ENCODE measurements at places on chromosomes 6 and 20. TPM values are rescaled to one million over a fixed set of nuclear protein-coding genes. Genes with fewer than 3 reads are reported as not detected.

DNA sequence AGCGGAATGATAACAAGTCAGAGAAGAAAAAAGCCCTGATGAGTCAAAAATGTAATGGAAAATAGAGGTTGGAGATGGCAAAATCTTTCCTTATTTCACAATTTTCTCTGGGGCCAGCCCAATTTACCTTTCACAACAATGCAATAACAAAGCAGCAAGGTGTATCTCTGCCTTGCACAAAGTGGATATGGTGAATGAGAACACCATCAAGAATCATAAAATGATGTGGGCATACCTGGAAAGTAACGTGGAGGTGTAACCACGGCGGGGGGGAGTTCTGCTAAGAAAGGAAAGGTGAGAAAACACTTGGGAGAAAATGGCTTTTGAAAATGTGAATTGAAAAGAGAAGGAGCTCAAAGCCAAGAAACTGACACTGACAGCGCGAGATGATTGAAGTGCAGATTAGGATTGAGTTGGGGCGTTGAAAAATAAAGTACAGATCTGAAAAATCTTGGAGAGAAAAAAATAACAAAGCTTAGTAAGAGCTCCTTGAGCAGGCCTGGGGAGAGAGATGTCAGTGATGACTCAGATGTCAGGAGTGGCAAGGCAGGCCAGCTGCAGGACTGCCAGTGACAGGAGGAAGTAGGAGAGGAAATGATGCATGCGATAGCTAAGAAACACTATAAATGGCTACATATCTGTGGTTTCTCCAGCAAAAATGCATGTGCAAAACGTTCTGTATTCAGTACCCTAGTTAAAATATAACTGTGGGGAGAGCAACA is 26.2 kb downstream of the ARHGAP18 start:
- peak; percentile 11 for DNase-seq

DNA sequence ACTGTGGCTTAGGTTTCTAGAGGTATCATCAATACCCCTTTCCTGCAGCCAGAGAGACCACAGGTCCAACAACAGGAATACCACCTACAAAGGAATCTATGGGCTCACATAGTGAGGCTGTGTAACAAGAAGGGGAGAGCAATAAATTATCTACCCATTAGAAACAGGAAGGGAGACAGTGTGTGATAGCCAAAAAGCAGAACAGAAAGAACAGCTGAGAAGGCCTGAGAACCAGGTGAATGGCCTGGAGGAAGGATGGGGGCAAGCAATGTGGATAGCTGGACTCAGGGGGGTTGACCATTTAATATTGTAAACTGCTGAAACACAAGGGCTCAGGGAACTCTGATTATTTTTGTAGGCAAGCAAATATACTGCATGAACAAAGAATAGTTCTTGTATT is 628.2 kb downstream of the COL12A1 start:
- DNase-seq: no peak

GRCh38 chr6:34554291-34555006 is 1.7 kb downstream of the SPDEF start:
- DNase-seq: no peak

DNA sequence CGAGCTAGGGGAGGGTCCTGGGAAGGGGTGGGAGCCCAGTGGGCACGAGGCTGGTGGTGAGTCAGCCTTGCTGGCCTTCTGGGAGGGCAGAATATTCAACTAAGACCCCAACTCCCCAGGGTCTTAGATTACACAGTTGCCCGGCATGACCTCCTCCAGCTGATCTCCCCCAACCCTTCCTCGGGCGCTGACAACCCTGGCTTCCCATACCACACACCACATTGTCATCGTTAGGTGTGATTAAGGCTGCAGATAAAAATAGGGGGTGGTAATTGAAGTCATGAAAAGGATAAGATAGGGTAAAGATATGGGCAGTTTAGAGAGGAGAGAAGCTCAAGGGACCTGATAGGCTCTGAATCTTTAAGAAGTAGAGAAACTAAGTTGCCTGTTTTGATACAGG is 10.5 kb downstream of the CDC40 start:
- DNase-seq: no peak

GRCh38 chr6:139402876-139403386 is 28.5 kb upstream of the CITED2 start:
- DNase-seq: no peak

- peak; percentile 77 for DNase-seq
Observed at GRCh38 chr6:136524936-136525413, 25.2 kb downstream of the MAP7 start.

DNA sequence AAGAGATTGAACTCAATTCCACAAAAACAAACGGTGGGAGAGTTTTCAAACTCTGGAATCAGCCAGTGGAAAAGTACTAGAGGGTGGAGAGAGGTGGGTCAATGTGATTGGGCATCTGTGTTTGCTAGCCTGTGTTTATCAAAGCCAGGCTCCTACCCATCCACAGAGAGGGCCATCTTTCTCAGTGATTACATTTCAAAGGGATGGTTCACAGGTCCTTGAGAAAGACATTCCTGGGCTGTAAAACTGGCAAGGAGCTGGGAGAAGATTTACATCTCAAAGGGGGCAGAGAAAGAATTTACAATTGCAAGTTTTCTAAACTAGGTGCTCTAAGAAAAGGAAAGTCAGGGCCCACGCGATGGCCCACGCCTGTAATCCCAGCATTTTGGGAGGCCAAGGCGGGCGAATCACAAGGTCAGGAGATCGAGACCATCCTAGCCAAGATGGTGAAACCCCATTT is 146.8 kb upstream of the UST start:
- DNase-seq: no peak

- DNase-seq: no peak
Observed at GRCh38 chr6:119158057-119158848, 79.8 kb upstream of the FAM184A start.

DNA sequence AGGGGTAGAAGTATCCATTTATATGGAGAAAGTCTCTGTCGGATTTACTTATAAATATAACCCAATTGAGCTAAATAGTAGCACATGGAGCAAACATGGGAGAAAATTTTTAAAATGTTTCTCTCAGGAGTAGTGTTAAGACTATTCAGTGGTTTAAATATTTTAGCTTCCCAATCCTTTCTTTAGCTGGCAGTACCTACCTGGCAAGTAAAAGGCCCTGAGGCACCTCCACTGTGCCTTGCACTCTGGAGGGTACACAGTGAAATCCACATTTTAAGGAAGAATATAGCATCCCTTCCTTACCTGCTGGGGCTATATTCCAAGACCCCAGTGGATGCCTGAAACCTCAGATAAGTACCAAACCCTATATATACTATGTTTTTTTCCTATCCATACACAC is 124.2 kb downstream of the KLHL32 start:
- no peak for DNase-seq

GRCh38 chr6:24492475-24492874 is 2.3 kb upstream of the ALDH5A1 start:
- peak; percentile 17 for DNase-seq

- no peak for DNase-seq
Observed at GRCh38 chr6:21847711-21848480, 254.3 kb downstream of the SOX4 start.

DNA sequence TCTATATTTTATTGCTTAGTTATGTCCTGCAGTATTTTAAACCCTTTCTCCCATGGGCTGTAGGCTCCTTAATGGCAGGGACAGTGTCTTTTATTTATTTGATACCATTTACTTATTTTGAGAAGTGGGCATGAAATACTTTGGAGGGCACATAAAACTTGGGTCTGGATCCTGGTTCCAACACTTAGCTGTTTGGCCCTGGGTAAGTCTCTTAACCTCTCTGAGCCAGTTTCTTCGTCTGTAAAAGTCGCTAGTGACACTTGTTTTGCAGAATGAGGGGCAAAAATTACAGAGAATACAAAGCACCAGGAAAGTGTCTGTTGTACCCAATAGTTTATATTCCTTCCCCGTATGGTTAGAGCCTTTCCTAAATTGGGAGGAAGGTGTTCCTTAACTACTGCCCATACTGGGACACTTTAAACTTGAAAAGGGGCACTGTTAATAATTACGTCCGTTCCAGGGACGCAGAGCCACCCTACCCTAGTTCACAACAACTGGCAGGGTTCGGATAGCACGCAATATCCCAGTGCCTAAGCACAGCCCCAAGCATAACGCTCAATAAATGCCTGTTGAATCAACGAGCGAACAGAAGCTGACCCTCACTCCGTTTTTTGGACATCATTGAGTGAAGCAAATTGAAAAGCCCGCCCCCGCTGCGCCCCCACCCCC is 6.0 kb upstream of the ARMC12 start:
- DNase-seq: peak; percentile 47

DNA sequence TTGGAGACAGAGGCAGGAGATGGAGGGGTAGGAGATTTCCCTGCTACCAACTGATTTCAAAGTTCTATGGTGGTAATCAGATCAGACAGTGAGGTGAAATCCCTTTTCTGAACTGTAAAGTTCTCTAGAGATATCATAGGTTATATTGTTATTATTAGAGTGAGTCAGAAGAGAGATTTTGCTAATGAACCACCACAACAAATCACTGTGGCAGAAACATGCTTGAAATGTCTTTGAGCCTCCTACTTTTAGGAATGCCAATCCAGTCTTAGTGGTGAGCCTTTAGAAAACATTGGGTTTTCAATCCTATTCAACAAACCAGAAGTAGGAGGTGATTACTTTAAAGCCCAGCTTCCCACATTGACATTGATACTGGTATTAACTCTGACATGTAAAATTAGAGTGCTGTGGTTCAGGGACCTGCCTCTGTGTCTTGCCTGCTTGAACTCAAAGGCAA is 136.7 kb upstream of the CNR1 start:
- DNase-seq: no peak

GRCh38 chr6:56890066-56890465 is 64.8 kb upstream of the BEND6 start:
- DNase-seq: no peak

GRCh38 chr6:119325559-119326265 is 23.8 kb downstream of the MAN1A1 start:
- DNase-seq: no peak

- DNase-seq: no peak
Observed at GRCh38 chr20:25239387-25240370, 8.2 kb upstream of the PYGB start.

DNA sequence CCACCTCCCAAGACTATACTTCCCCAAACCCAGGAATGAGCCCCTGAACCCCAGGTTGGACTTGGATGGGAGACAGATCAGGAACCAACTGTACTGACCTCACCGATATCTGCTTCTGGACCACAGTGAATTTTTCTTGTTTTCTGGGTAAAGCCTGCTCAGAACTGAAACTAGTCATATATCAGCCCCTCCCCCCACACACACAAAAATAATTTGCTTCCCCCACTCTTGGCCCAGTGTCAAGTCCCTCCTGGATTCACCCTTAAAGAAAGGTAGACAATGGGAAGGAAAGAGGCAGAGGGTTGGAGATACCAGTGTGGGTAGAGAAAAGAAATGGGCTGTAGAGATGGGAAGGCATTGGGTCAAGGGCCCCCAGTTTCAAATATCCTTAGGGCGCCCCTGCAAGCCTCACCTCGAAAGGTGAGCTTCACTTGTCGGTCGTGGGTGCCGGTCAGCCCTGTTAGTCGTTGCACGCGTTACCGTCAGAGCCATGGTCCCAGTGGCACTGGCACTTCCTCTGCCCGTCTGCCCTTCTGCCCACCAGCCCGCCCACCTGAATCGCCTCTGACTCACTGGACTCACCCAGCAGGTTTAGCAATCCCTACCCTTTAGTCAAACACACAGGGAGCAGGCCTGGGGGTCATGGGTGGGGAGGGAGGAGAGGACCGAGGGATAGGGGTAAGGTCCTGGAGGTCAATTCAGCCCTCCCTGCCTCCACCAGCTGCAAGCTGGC is 8.5 kb upstream of the SPAG4 start:
- DNase-seq: no peak

GRCh38 chr6:162055365-162055764 is 672.2 kb downstream of the PRKN start:
- DNase-seq: no peak

- no peak for DNase-seq
Observed at GRCh38 chr6:68427630-68428029, 207.5 kb upstream of the ADGRB3 start.

DNA sequence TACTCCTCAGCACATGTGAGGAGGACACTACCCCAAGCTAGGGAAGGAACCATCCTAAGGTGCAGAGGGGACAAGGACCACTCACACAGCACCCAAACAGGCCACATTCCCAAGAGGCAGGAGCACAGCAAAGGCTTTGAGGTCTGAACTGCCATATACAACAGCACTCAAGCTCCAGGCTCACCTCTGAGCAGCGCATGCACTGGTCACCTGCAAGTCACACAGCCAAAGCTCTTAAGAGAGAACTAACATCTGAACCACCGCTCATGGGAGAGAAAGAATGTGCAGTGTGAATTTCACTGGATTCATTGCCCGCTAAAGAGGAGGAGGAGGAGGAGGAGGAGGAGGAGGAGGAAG is 31.0 kb downstream of the NPEPL1 start:
- DNase-seq: no peak

DNA sequence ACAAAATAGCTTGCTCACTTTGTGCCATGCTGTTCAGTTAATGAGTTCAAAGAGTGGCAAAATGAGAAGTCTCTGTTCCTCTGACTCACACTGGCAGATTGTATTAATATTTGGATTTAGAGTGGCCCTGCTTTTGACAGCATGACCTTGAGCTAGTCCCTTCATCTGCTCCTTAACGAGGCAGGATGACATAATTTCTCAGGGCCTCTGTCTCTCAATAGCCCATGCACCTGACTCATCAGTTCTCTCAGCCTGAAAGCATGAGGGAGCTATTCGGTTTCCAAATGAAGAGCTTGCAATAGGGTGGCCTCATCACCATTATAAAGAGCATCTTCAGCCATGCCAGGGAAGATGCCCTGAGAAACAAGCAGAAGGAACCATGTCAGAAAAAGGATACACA is 38.2 kb downstream of the CAP2 start:
- no peak for DNase-seq

DNA sequence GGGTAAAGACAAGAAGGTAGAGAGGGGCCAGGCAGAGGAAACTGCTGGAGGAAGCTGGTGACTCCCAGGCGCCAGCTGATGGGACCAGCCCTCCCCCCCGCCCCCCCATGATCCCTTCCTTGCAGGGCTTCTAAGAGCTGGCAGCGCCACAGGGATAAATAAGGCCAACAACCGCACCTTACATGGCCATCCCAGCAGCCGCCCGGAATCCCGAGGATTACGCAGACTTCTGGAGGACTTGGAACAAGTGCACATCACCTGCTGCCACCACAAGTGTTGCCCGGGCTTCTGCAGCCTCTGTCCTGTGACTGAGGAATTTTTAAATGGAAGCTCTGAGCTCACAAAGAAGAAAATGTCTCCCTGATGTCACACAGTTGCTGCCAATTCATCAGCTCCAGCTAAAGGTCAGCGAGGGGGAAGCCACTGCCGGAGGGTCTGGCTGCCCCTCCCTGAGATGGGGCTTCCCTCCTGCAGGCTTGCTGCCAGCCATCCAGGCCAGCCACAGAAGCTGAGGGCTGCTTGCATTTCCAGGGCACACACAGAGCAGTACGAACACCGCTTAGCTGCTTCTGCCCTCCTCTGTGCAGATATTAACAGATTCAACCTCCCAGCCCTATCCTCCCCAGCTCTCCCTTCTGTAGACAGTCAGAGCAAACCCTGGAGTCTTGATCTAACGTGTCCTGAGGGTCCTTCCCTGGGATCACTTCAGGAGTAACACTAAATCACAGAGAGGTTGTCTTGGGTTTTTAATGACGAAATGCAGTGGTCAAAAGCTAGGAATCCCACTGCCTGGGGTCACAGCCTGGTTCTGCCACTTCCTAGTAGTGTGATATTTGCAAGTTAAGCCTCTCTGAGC is 38.6 kb upstream of the PIM1 start:
- peak; percentile 86 for DNase-seq

The ZNF322 gene
- total RNA-seq: 26.5 TPM

The C20orf144 gene
- total RNA-seq: 0.20 TPM

The CST5 gene
- total RNA-seq: not detected

The COL21A1 gene
- not detected for total RNA-seq

The GSTA2 gene
- not detected for total RNA-seq

All from G401 (cell line).